ENCODE measurements at places on chromosomes 11 and 22. TPM values are rescaled to one million over a fixed set of nuclear protein-coding genes. Genes with fewer than 3 reads are reported as not detected.
A peak's percentile ranks its signal among the peaks of the same experiment; 100 is the strongest.

DNA sequence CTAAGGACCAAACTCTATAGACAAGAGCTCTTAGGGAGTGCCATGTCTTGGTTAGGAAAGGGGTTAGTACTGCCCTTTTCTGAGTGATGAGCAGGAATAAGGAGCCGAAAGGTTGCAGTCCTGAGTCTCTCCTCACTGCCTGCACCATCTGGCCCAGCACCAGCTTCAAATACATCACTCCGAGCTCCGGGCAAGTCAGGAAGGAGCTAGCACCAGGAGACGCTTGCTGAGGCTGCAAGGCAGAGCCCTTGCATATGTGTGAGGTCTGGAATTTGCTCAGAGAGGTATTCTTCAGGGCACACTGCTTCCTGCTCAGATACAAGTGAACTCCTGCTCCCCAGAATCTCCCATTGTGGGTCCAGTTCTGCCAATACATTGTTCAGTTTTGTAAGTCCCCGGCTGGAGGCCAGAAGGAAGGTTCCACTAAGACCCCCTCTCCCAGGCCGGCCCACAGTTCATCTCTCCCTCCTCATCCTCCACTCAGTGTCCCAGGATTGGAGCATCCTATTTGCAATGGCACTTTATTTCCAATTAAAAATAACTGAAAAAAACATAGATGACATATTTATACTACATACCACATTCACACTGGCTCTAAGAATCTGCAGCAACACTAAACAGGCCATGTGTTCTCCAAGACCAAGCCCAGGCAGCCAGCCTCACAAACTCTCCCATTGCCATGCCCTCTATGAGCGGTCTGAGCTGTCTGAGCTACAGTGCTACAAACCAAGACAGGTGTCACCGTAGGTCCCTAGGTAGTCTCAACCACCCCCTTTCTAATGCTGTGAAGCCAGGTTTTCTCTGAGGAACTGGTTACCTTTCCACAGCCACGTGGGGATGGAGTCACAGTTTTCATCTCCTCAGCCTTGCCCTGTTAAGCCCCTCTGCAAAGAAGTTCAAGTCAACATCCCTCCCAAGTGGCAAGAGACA, 55.1 kb upstream of the SPATA19 start:
- no peak for DNase-seq

- DNase-seq: no peak
Measured at GRCh38 chr11:130571519-130571918, 123.1 kb downstream of the ADAMTS15 start.

DNA sequence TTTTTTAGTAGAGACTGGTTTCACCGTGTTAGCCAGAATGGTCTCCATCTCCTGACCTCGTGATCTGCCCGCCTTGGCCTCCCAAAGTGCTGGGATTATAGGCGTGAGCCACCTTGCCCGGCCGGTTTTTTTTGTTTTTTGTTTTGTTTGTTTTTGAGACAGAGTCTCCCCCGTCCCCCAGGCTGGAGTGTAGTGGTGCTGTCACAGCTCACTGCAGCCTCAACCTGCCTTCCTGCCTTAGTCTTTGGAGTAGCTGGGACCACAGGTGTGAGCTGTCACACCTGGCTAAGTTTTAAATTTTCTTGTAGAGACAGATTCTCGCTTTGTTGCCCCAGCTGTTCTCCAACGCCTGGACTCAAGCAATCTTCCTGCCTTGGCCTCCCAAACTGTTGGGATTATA, 3.2 kb downstream of the PPIL2 start:
- no peak for DNase-seq

DNA sequence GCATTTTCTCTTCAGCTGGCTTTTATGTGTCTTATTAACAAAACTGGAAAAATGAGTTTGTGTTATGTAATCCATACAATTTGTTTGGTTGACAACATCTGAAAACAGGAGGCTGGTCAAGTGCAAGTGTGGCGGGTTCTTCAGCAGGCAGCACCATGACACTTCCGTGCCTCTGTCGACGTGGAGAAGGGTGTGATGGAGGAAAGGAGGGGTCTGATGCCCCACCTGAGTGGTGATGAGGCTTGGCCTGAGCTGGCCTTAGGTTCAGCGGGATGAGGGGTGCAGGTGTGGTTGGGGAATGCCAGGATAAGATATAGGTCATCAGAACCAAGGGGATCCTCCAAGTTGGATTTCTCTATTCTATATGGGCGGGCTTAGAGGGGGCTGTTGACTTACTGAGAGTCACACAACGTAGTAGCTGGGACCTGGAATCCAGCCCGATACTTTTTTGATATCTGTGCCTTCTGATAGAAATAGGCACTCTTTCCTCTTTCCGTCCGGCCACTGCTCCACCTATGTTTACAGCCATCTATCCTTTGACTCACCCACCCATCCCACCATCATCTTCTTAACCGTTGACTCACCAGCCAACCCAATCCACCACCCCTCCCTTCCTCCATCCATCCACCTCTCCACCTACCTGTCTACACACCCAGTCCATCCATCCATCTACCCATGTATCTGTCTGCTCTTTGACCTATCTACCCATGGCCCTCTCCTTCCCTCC, 29.0 kb downstream of the SHANK3 start:
- DNase-seq: no peak

DNA sequence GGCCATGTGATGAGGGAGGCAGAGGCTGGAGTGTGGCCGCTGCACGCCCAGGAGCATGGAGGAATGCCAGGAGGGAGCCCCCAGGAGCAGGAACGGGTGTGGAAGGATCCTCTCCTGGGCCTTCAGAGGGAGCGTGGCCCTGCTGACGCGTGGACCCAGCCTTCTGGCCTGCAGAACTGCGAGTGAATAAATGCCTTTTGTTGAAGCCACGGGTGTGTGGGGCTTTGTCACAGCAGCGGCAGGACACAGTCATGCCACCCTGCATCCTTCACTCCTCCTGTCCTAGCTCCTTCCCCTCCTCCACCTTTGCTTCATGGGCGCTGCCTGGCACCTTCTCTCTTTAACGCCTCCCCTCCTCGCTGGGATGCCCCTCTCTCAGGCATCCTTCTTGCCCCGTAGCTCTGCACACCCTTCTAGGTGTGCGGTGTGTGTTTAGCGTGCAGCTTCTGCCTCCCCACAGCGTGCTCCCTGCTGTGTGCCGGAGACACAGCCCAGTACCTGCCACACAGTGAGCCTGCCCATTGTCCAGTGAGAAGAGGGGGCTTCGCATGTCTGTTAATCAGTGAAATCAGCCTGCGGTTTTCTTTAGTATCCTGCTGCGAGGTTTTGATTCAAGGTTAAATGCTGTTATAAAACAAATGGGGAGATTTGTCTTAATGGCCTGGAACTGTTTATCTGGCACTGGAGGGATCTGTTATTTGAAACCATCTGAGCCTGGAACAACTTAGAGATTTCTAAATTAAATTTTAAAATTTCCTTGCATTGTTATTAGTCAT, 459.6 kb downstream of the TBC1D22A start:
- DNase-seq: no peak

- DNase-seq: no peak
Measured at GRCh38 chr11:78920329-78920728, 345.7 kb upstream of the NARS2 start.

- no peak for DNase-seq
Measured at GRCh38 chr11:15985127-15985859, 371.1 kb downstream of the SOX6 start.

- DNase-seq: peak; percentile 39
Measured at GRCh38 chr11:79415411-79415810, 25.4 kb downstream of the TENM4 start.

DNA sequence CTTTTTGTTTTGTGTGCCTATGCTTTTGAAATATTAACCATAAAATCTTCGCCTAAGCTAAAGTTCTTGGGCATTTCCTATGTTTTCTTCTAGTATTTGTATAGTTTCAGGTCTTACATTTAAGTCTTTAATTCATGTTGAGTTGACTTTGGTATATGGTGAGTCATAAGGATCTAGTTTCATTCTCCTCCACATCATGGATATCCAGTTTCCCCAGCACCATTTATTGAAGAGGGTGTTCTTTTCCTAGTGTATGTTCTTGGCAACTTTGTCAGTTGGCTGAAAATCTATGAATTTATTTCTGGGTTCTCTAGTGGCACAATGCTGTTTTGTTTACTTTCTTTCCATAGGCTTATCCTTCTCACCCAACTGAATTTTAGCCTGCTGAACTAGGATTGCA, 49.0 kb downstream of the CTSC start:
- no peak for DNase-seq

DNA sequence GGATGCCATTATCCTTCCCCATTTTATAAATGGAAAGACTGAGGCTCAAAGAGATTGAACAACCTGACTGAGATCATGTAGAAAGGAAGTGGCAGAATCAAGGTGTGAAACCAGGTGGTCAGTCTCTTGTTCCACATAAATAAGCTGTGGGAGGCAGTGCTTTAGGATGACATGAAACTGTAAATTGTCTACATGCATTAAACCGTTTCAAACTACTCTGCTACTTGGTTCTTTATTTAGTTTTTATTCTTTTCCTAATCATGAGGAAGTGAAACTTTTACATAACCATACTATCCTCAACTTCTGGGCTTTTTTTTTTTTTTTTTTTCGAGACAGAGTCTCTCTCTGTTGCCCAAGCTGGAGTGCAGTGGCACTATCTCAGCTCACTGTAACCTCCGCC, 34.9 kb downstream of the CADM1 start:
- no peak for DNase-seq

DNA sequence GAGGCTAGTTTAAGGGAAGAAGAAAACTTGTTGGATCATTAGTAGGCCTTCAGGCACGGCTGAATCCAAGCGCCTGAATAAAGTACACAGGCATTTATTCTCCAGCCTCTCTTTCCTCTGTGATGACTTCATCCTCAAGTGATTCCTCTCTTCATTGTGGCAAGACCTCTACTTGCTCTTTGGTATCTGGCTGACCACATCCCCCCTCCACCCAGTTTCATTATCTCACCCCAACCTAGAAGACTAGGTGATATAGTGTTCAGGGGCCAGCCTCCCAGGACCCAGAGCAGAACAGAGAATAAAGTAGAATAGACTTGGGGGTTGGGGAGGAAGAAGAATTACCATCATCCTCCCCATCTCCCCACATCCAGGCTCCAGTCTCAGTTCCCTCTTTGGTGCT, 189.3 kb downstream of the MIAT start:
- DNase-seq: no peak

DNA sequence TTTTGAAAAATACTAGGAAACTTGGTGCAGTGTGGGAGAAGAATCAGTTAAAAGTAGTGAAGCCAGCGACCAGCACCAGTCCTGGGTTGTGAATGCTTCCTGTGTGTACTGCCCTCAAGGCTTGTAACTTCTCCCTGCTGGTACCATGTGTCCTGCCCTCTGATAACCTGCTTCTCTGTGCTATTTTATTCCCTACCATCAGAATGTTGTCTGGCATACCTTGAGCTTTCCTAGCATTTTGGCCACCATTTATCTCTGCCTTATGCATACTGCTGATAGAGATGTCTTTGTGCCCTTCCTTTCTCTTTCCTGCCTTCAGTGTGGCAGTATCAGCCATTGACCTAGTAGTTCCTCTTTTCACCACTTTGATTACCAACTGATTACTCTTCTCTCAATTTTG, 2.0 kb downstream of the GTF2H1 start:
- no peak for DNase-seq

DNA sequence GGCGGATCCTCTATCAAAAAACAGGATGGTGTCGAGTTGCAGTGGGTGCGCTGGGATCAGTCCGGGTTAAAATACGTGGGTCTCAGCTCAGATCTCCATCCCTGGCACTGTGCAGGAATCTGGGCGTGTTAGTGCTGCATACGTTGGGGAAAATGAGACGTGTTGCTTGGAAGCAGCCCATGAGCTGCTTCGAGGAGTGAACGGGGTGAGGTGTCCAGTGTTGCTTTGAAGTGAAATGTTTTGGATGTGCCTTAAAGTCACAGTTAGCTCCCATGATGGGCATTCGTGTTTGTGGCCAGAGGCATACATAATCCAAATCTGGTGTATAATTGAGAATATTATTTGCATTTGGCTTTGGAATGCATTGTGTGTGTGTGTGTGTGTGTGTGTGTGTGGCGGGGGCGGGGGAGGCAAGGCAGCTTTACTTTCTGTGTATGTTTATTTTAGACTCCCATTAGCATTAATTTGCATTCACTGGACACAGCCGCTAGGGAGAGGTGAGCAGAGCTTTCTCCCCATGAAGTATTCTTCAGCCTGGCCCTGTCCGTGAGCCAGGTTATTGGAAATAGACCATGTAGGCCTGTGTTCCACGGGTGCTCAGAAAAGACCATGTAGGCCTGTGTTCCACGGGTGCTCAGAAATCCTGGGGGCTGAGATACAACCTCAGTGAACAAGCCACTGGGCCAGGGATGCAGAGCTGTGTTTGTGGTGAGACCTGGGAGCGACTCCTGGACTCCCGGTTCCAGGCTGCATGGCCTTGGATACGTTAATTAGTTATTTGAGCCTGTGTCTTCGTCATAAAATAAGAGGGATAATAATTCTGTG, 134.6 kb downstream of the ST3GAL4 start:
- DNase-seq: no peak

DNA sequence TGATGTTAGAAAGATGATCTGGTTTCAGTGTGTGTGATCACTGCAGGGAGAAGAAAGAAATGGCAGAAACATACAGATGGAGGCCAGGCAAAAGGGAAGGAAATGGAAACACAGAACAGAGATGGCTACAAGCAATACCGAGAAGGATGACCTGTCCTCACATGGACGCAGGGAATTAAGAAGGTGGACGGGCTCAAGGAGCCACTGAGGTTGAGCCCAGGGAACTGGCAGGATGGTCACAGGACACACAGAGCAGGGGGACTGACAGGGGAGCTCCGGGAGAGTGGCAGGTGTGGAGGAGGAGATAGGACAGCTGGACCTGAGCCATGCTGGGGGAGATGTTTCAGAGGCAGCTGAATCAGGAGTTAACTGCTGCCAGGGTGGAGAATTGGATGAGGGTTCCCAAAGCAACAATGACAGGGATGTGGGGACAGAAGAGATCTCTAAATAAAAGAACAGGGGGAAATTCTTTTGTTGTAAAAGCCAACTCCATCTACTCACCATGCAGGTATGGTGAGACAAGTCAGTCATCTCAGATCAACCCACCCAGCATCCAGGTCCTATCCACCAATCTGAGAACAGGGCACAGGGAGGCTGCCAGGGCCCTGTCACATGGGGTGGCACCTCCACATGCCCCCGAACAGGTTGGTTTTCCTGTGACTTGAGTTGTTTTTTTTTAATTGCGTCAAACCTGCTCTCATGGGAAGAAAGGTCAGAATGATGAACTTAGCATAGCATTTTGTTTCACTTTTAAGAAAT, 26.3 kb downstream of the KLHL22 start:
- DNase-seq: no peak

- DNase-seq: peak; percentile 96
Measured at GRCh38 chr11:78416285-78417174, 1.1 kb downstream of the GAB2 start.

DNA sequence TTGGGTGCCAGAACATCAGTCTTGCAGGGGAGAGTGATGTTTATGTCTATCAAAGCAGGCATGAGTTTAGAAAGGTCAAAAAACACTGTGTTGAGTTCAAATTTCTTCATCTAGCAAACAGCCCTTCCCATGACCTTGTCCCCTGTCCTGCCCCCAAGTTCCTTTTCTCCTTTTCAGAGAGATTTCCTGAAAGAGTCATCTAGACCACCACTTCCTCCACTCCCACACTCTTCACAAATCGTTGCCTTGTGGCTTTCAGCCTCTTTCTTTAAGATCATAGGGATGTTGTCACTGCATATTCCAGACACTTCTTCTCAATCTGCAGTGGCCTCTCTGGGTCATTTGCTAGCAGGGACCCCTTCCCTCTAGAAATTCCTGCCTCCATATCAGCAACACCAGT, 290.5 kb downstream of the TENM4 start:
- no peak for DNase-seq

Gene TP53AIP1
- not detected for polyA plus RNA-seq

Gene CCDC81
- polyA plus RNA-seq: not detected

Gene ZNF280B
- polyA plus RNA-seq: 0.57 TPM

Gene GNAZ
- 0.25 TPM for polyA plus RNA-seq

Gene NAALADL1
- polyA plus RNA-seq: 27.9 TPM

Gene SPI1
- not detected for polyA plus RNA-seq

Gene FGF4
- polyA plus RNA-seq: not detected

Gene CD6
- not detected for polyA plus RNA-seq

Gene IL10RA
- not detected for polyA plus RNA-seq

All from GM23248 (cell line).